ENCODE measurements at places on chromosomes 12 and 14.

DNA sequence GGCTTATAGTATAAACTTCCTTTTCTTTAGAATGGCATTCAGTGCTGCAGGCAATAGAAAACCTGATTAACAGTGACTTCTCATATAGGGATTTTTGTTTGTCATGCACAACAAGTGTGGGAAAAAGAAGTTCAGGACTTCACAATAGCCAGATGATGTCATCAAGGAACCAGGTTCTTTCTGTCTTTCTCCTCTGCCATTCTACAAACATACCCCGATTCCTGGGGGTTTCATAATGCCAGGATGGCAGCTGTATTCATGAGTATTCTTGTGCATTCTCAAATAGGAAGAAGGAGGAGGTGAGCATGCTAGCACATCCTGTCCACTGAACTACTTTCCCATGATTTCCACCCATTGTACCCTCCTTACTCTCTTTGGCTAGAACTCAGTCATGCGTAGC, 182.7 kb upstream of the EEA1 start:
- DNase-seq, result no peak

DNA sequence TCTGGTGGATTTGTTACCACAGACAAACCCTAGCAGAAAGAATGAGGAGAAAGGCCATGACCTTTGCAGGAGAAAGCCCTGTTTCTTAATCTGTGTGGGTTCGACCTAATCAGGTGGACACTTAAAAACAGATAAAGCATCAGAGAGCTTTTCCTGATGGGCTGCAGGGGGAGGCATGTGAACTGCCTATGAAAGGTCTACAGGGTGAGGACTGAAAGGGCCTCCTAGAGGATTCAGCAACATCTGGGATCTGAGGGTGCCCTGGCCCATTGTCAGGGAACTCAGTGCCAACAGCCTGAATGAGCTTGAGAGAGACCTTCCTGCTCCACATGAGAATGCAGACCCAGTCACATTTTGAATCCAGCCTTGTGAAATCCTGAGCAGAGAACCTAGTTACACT, 178.8 kb upstream of the DDHD1 start:
- DNase-seq, result no peak

DNA sequence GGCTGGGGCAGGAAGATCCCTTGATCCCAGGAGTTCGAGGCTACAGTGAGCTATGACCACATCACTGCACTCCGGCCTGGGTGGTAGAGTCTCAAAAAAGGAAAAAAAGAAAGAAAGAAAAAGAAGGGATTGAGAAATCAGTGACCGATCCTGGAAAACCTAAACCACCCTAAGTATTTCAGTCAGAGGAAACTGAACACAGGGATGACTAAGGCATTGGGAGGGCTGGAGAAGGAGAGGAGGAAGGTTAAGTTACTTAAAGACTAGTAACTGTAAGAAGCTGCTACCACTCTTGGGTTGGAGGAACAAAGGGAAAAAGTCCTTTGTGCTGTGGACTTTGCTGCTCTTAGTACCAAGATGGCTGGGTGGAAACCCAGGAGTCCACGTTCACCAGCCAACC, 10.6 kb downstream of the HHIPL1 start:
- no peak for DNase-seq

- DNase-seq, result no peak
These were observed 68.1 kb downstream of the TTC9 start for GRCh38 chr14:70709726-70710382.

DNA sequence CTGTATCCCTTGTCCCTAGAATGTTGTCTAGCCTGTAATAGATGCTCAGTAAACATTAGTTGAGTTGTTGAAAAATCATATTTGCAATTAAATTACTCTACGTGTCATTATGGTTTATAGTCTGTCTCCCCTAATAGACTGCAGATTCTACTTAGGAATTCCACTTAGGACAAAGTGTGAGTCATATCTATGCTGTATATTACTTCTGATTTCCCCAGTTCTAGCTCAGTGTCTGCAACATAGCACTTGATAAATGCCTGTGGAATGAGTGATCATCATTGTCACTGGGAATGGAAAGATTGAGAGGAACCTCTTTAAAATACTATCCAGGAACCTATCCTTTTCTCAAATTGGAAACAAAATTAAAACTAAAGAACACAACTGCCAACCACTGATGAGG, 99.3 kb downstream of the TBX5 start:
- no peak for DNase-seq

GRCh38 chr14:68846466-68846865, 53.6 kb upstream of the ZFP36L1 start:
- no peak for DNase-seq

DNA sequence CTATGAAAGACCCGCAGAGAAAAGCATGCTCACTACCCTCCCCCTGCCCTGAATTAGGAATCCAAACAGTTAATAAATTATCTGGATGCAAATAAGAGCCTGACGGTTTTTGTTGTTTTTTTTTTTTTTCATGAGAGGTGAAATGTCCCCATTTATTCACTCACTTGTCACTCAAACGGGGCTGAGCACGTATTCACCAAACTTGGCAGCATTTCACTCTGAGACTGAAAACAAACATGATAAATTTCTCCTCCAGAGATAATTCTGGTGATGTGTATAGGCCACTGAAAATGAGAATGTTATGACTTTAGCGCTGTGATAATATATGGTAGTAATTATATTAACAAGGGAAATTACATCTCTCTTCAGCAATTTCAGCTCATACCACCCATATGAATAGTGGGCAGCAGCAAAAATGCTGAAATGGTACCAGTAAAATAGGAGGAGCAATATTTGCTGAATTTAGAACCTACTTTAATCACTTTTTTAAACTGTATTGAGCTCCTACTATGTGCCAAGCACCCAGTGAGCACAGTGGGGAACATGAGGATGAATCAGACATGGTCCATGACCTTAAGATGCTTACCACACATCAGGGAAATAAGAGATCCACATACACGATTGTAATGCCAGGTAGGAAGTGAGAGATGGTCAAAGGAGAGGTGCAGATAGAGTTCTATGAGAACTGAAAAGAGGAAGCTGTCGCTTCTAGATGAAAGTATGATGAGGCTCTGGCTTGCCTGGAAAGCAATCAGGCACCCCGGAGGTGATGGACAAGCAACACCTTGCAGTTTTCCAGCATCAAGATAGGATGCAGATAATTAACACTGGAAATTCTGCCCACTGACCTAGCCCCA, 286.5 kb upstream of the TMPO start:
- no peak for DNase-seq

GRCh38 chr12:31578632-31579031, 12.3 kb downstream of the DENND5B start:
- no peak for DNase-seq

GRCh38 chr12:119869720-119870119, 7.4 kb downstream of the CIT start:
- no peak for DNase-seq

GRCh38 chr14:58815794-58816193, 178.0 kb downstream of the DACT1 start:
- no peak for DNase-seq

GRCh38 chr14:73576391-73576790, 7.4 kb downstream of the ACOT2 start:
- no peak for DNase-seq

DNA sequence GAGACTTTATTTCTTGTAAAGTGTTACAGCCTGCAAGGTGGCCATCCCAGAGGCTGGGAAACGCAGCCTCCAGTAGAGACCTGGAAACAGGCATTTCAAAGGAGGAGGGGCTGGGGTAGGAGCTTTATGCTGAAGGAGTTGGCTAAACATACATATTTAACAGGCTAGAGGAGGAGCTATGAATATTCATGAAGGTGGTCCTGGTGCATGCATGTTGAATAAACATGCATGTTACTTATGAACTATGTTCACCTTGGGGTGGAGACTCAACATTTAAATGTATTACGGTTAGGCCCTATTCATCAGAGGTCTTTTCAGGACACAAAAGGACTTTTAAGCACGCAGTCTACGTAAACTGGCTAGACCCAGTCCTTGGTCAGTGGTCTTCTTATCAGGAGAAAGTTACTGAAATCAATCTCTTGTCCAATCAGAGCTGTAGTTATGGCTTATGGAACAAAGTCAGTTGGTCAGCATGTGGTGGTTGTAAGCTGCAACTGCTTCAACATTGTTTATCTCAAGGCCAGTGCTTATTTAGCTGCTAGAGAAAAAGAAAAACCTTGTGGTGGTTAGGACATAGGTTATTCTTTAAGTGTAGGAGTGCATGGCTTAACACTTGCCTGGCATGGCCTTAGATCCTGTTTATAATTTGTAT, 11.4 kb upstream of the ARF6 start:
- DNase-seq, result no peak

- DNase-seq, result no peak
These were observed 39.6 kb downstream of the CCDC88C start for GRCh38 chr14:91377700-91378652.

DNA sequence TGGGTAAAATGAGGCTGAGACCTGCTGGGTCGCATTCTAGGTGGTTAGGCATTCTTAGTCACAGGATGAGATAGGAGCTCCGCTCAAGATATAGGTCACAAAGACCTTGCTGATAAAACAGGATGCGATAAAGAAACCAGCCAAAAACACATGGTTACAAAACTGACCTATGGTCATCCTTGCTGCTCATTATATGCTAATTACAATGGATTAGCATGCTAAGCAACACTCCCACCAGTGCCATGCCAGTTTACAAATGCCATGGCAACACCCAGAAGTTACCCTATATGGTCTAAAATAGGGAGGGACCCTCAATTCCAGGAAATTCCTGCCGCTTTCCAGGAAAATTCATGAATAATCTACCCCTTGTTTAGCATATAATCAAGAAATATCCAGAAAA, 132.4 kb downstream of the BRMS1L start:
- DNase-seq, result no peak

DNA sequence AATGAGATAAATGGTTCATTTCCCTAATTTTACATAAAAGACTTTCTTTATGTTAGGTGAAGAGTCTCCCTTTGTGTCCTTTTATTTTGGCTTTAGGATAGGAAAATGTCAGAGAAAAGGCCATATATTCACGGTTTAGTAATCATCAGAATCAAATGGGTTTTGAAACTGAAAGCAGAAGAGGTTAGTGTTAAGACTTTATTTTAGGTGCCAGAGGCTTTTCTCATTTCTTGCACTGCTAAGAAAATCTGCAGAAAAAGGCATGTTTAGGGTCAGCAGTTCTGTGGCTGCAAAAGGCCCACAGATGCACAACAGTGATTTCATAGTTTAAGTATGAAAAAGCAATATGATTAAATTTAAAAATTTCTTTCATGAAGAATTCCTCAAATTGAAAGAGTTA, 80.4 kb upstream of the SINHCAF start:
- DNase-seq, result no peak

DNA sequence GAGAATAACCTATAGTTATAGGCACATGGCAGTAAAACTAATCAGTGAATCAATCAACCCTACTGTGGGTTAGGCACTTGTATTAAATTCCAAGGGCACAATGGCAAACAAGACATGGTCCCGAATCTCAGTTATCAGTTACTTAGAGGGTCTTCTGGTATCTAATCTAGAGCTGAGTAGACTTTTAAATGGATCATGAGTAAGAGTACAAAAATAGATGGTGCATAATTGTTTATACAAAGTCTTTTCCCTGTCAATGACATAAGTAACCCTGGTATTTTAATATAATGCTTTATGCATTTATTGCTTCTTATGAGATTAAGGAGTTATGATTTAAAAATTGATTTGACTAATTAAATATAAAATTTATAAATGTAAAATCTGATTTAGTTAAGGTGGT, 23.0 kb upstream of the KCNJ8 start:
- DNase-seq, result no peak
